GM12891 (cell line): ENCODE measurements at places on chromosomes 2 and 18.

DNA sequence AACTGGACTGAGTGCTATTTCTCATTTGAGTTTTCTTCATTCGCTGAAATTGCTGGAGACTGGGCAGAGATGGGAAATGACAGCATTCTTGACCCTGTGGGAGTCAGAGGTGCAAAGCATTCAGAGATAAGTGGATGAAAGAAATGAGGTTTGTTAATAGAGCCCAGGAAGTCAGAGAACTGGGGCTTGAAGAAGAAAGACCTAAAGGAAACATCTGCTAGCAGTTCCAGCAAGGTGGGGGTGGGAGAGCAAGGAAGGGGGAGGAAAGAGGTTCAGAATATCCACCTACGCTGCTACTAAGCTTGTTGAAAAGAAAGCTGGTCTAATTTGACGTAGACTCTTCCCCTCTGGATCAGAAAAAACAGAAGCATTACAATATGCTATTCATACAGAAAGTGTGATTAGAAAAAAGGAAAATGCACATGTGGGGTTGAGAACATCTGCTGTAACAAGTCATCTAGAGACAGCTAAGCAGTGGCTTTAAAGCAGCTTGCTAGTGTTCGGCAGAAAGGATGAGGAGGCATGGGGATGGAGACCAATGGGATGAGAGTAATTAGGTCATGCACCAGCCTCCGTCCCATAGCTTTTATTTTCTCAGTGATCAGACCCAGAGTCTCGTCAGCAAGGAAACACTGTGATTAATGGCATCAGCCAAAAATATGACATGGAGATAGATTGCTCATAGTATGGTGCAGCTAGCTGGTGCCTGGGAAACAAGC is 29.7 kb downstream of the NAB1 start:
- no peak for DNase-seq

DNA sequence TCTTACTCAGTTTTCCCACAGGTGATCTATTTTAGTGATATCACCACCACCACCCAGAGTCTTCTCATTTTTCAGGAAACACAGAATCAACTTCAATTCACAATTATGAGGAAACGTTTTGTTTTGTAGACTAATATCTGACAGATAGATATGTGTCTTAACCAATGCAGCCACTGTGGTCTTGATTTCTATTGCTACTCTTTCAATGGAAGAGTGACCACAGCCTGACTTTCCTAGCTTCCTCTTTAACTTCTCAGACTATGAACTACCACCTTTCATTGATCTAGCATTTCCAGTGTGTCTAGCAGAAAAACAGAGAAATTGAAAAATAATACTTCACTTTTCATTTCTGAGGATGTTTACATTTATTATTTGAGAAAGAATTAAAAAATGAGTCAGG is 20.5 kb downstream of the ADAM17 start:
- no peak for DNase-seq

DNA sequence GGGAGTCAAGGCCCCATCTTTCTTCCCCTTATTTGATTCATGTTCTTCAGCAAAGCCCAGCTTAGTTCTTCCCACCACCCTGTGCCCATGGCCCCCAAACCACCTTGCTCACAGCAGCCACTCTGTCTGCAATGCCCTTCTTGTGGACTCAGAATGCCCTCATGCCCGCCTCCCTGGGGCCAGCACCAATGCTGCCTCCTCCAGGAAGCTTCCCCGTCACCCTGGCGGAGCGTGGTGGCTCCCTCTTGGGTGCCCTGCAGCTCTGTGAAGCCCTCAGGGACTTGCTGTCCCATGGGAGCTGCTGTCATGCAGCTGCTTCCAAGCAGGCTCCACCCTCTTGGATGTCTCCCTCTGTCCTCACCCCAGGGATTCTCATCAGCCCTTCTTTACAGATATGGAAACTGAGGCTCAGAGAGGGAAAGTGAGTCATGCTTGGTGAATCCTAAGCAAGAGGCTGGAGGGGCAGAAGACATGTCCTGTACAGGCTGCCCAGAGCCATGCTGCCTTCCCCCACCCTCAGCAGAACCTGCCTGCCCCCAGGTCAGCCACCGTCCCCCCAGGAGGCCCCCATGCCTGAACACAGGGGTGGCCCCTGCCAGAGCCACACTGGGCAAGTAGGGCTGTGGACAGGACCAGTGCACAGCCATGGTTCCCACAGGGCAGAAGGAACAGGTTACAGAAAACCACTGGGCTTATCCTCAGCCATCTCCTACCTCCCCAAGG is 11.8 kb upstream of the DUSP2 start:
- no peak for DNase-seq

DNA sequence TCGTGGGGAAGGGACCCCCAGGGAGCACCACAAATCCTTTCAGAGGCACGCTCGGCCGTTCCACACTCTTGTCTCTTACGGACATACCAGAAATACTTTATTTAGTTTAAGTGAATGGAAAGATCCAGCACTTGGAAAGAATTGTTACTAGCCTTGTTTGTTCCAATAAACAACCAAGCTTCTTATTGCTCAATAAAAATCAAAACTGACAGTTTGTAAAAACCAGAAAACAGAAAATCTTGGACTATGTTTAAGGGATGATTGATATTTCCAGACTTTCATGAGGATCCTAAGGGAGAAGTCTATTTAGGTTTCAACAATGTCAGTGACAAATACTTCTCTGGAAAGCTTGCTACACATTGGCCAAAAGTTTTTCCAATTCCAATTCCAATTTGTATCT is 31.6 kb upstream of the CCBE1 start:
- no peak for DNase-seq

GRCh38 chr2:61421611-61422010 is 49.3 kb downstream of the USP34 start:
- DNase-seq, result no peak

- DNase-seq, result no peak
Observed at GRCh38 chr2:43033466-43034241, 192.8 kb downstream of the ZFP36L2 start.

- no peak for DNase-seq
Observed at GRCh38 chr2:23297112-23297511, 87.9 kb upstream of the KLHL29 start.

DNA sequence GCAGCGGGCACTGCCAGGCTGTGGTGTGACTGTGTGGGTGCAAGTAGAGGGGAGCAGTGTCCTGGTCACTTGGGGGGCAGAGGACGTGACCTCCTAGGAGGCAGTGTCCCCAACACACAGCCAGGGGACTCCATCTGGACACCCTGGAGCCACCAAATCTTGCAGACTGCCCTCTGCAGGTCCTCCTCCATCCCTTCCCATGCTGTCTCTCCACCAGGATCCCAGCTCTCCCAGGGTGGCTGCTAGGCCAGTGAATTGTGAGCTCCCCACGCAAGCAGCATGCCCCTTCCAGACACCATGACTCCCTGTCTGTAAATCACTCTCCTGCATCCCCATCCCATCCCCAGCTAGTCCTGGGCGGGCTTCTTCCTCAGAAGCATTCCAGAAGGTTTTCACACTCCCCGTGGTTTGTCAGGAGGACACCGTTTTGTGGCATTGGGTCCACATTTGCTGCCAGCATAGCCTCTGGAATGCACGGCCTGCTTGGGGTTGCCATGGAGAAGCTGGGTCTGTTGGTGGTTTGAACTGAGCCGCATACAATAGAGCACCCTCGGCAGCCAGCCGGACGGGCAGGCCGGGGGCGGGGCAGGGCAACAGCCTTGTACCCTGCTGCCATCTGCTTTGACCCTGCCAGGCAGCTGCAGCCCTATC is 210.7 kb downstream of the KLHL29 start:
- no peak for DNase-seq

GRCh38 chr2:20054931-20055330 is 3.5 kb upstream of the LAPTM4A start:
- no peak for DNase-seq

GRCh38 chr2:132678483-132678882 is 8.5 kb upstream of the LYPD1 start:
- no peak for DNase-seq

DNA sequence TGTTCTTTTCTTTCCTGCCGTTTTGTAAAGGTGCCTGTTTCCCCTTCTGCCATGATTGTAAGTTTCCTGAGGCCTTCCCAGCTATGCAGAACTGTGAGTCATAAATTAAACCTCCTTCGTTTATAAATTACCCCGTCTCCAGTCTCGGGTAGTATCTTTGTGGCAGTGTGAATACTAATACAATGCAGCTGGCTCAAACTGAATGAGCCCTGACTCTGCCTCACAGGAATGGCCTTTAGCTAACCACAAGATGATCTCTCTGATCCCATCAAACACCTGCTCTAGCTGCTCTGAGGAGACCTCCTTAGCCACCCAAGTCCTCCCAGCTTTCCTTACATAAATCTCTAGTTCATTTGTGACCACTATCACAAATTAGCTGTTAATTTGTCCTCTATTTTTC is 41.5 kb upstream of the CAB39 start:
- no peak for DNase-seq

GRCh38 chr2:197835293-197835692 is 30.9 kb downstream of the PLCL1 start:
- DNase-seq, result no peak

- DNase-seq, result no peak
Observed at GRCh38 chr2:169393068-169393590, 30.8 kb upstream of the LRP2 start.

GRCh38 chr2:153487448-153487847 is 8.9 kb upstream of the RPRM start:
- DNase-seq, result no peak

DNA sequence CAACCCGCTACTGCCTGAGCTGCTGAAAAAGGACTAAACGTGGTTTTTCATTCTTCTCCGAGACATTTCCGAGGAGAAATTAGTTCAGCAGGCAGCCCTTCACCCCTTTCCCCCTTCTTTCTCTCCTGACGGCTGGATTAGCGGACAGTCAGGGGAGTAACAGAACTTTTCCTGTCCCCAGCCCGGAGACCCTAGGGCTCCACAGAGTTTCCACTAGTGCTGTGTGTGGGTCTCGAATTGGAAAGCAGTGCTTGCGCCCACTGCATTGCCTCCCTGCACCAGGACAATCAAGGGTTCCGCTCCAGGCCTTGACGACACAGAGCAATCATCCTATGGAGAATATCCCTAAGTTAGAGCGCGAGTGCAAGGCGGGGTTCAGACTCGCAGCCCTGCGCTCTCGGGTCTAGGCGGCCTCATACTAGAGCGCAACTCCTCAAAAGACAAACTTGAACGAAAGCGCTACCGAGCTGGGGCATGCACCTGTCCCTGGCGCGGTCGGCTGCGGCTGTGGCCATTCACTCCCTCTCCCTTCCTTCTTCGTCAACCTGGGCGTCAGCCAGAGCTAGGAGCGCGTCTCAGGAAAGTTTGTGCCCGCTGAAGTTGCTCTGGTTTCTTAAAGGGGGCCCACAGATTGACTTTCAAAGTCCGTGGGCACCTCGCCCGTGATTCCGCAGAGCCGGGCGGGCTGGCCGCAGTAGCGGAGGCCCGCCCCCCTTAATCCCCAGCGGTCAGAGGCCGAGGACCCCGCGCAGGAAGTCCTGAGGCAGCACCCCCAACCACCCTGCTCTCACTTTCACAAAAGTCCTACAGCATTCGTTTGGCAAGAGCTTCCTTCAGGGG is 801 bp downstream of the OSR1 start:
- DNase-seq, result no peak

DNA sequence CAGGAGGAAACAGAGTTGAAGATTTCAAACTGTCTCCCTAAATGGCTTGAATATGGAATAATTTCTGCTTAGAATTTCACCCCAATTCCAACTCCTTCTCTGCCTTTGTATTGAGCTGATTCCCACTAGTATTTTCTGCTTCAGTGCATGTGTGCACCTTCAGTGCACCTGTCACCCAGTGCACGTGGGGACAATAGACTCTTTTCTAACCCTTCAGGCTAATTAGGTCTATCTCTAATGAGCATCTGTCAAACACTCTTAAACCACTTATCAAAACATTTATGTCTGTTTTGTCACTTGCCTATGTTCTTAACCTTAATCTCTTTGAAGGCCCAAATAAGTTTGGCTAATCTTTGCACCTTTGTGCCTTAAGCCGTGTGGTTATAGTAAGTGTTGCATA is 232.0 kb upstream of the NETO1 start:
- no peak for DNase-seq

GRCh38 chr2:95262896-95263542 is 11.2 kb upstream of the PROM2 start:
- no peak for DNase-seq

DNA sequence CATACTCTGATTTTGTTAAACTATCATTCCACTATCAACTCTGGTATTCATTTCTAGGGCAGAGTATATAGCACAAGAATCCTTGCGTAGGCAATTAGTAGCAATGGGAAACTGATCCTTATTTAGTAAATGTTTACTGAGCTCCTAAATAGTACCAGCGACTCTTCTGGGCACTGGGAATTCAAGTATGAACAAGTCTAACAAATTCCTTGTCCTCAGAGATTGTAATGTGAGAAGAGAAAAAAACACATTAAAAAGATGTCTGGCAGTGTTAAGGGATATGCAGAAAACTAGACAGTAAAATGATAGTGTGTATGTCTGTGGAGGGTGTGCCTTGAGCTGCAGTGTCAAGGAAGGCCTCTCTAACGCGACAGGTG is 721 bp downstream of the METTL5 start:
- no peak for DNase-seq

GRCh38 chr2:208062113-208062512 is 36.8 kb upstream of the PLEKHM3 start:
- DNase-seq, result no peak

DNA sequence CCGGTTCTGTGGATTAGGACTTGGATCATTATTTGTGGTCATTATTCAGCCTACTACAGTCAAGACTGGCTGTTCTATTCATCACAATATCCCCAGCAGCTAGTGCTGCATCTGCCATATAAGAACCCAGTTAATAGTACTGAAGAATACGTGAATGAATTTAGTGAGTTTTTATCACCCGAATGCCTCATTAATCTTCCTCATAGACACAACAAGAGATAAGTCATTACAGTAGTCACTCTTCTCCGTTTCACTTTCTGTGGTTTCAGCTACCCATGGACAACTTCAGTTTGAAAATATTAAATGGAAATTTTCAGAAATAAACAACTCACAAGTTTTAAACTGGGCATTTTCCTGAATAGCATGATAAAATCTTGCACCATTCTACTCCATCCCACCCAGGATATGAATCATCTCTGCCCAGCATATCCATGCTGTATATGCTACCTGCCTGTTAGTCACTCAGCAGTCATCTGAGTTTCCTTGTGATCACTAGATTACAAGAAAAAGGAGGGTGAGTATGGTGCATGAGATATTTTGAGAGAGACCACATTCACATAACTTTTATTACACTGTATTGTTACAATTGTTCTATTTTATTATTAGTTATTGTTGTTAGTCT is 363.7 kb upstream of the CHAC2 start:
- no peak for DNase-seq

GRCh38 chr2:191907545-191907944 is 60.7 kb upstream of the CAVIN2 start:
- DNase-seq, result no peak

DNA sequence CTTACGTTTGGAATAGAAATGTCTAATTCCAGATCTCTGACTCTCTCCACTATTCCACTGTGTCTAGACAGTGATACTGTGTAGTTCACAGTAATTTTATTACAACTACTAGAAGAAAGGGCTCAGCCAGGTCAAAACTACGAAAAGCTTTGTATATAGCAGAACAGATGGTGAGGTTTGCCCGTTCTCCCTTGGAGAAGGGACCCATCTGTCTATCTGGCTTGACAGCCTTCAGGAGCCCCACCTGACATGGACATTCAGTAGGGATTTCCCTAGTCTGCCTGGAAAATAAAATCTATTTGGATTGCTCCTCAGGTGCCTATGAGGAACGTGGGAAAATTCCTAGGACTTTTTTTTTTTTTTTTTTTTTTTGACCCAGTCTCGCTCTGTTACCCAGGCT is 435.4 kb downstream of the NRXN1 start:
- DNase-seq, result no peak

GRCh38 chr2:65199166-65199565 is 28.5 kb upstream of the ACTR2 start:
- DNase-seq, result no peak

- DNase-seq, result no peak
Observed at GRCh38 chr2:217363470-217363869, 503.6 kb upstream of the TNP1 start.
